ENCODE measurements at places on chromosomes 4 and X. TPM values are rescaled to one million over a fixed set of nuclear protein-coding genes. Genes with fewer than 3 reads are reported as not detected.

FAM90A26 gene
- not detected for total RNA-seq

RHOXF2B gene
- total RNA-seq, result not detected

HTN1 gene
- 6.1 TPM for total RNA-seq

RNF175 gene
- not detected for total RNA-seq

SSX4 gene
- total RNA-seq, result not detected

AMOT gene
- total RNA-seq, result 1.6 TPM

BEND2 gene
- total RNA-seq, result not detected

NOX1 gene
- not detected for total RNA-seq

REST gene
- 24.5 TPM for total RNA-seq

DMRTC1B gene
- not detected for total RNA-seq

GLRA3 gene
- not detected for total RNA-seq

SERTM2 gene
- not detected for total RNA-seq

ATP11C gene
- total RNA-seq, result 30.2 TPM

ARSD gene
- 17.5 TPM for total RNA-seq

ARMCX1 gene
- total RNA-seq, result 23.5 TPM

Data from mammary microvascular endothelial cell (primary cell).